ENCODE measurements at places on chromosomes 1 and 21. TPM values are rescaled to one million over a fixed set of nuclear protein-coding genes. Genes with fewer than 3 reads are reported as not detected.

GRCh38 chr1:23895082-23895481, 18.1 kb downstream of the CNR2 start:
- DNase-seq: no peak

DNA sequence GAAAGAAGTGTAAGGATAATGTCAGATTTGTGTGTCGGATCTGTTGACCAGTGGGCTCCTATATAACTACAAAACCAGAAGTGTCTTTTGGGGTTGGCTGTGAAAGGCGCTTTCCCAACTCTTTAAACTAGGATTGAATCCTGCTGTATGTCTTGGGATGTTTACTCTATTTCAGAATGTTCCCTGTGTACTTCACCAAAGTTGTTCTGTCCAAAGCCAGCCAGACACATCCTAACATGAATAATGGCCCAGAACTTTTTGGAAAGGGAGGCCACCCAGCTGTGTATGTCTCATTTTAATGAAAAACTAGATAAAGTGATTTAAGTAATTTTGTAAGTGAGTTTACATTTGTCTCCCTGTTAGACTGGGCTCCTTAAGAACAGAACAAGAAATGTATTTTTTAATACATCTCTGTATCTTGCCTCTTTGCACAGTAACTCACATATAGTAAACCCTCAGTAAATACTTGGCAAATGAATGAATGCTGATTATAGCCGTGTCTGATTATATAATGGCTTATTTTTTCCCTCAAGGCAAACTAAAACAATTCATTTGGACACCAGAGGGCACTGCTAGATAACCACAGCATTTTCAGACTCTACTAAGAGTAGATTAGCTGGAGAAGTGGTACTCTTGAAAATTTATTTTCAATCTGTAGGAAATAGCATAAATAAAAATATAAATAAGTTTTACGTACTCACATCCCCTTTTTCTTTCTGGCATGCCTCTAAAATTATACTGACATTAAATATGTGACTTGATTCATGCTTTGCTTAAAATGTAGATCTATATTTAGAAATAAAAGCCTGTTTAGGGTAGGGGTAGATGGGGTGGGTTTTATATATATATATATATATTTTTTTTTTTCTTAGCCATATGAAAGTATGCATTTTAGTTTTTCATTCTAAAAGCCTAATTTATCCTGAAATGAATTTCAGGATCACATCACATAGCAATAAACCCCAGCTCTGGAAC, 23.8 kb downstream of the TSEN15 start:
- peak; percentile 63 for DNase-seq

The DNAJC6 gene
- total RNA-seq: 16.9 TPM

The DPT gene
- total RNA-seq: not detected

The ALPL gene
- 0.12 TPM for total RNA-seq

The LCK gene
- total RNA-seq: not detected

Measured in NCI-H460 (cell line).